ENCODE measurements at places on chromosomes 2 and 18.
A peak's percentile ranks its signal among the peaks of the same experiment; 100 is the strongest.

- peak; percentile 67 for DNase-seq
Observed at GRCh38 chr2:200357845-200358244, 51.4 kb downstream of the SPATS2L start.

- DNase-seq: no peak
Observed at GRCh38 chr2:69975853-69976462, 14.5 kb upstream of the ASPRV1 start.

- no peak for DNase-seq
Observed at GRCh38 chr2:88924533-88924932, 233.1 kb downstream of the RPIA start.

- no peak for DNase-seq
Observed at GRCh38 chr2:227256605-227257004, 68.4 kb upstream of the MFF start.

DNA sequence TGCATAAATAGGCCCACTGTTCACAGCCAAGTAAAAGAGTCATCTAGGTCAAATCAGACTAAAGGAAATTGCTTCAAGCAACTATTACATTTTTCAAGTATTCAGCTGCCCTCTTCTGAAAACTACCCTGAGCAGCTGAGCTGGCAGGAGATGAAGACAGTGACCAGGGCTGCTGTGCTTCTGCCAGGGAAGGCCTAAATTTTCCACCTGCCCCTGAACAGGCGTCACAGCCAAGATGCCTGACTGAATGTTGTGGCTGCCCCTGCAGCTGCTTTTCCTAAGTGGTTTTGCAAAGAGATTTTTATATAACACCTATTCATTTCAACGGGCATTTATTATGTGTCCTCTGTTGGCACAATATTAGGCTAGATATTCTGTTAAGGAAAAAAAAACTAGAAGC is 96.7 kb upstream of the RPE start:
- no peak for DNase-seq

DNA sequence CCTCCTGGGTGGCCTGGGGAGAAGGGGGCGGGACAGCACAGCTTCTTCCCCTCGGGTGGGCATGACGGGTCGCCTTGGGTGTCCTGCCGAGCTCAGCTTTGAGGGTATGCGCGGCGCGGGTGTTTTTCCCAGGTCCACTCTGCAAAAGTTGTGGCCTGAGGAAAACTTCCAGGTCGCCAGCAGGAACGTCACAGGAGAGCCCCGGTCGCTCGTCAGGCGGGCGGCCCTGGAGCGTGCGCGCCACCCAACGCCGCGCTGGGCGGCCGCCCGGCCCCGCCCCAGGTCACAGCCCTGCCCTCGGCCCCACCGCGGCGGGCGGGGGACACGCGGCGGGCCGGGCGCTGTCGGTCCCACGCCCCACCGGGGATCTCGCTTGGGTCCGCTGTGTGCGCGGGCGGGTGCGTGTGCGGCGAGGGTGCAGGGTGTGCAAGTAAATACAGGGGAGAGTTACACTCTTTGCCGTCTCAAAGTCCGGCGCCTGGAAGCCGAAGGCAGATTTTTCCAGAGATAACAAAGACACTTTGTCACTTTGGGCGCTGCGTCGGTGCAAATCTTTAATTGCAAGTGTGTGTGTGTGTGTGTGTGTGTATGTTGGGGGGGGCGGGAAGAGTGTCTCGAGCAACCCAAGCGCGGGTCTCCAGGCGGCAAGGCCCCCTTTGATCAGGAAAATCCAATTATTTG is 616 bp upstream of the SP5 start:
- DNase-seq: no peak

- peak; percentile 86 for DNase-seq
Observed at GRCh38 chr2:201860636-201861066, 54.3 kb downstream of the CDK15 start.

GRCh38 chr2:30149513-30149912 is 2.7 kb downstream of the YPEL5 start:
- DNase-seq: no peak

- no peak for DNase-seq
Observed at GRCh38 chr2:202049840-202050239, 16.2 kb downstream of the FZD7 start.

DNA sequence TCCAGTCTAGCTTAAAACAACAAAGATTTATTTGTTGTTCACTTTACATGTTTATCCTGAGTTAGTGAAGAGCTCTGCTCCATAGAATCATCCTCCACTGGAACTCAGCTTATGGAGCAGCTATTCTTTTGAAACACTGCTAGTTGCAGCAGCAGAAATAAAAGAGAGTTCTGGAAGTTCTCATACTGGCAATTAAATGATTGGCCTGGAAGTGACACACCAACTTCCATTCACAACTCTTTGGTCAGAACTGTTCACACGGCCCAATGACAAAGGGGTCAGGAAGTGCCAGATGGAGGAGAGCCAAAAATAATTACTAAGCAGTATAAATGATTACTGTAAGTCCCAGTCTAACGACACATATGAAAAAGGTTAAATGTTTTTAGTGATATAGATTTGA is 39.1 kb downstream of the FBXO11 start:
- peak; percentile 77 for DNase-seq

- no peak for DNase-seq
Observed at GRCh38 chr2:236912326-236913120, 173.2 kb upstream of the COPS8 start.

DNA sequence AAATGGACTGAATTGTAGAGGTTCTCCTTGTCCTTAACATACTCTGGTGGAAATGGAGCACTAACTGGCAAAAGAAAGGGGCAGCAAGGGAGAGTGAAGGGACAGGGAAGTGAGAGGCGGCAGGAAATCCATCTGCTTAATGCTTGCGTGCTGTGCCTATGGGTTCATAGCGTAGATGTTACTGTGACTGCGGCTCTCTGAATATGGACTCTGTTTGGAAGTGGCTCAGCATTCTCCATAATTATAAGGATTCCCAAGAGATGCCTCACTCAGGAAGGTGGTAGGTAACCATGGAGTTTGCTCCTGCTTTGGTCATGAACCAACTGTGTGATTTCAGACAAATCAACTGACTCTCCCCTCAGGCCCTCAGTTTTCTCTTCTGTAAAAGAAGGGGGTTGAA is 50.0 kb downstream of the MYO3B start:
- DNase-seq: no peak

DNA sequence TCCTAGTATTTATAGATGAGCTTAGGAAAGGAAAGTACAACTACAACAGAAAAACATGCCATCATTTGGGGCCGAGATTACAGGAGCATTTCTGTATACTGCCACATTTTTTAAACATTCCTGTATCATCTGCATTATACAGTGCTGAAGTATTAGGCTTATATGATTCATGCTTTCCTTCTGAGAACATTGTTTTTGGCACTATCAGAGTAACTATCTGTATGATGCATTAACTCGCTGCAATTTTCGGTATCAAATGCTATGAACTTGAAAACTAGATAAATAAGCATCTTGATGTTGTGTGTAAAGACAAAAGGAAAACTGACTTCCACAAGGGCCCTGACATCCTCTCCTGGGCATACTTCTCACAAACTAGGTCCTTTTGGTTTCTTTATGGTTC is 102.0 kb downstream of the RIT2 start:
- DNase-seq: peak; percentile 17

DNA sequence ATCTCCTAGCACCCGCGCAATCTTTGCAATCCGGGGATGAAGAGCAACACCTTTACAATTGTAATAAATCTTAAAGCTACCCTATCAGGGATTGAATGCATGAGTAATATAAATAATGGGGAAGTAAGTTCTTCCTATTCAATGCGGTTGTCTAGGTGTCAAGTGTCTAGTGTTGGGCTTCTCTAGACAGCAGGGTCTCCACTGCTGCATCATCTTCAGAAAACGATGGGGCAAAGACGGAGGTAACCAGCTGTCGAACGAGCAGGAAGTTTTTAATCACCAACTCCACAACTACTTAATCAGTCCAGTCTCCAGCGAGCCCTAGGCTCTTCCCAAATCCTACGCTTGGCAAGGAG is 573 bp downstream of the STAM2 start:
- DNase-seq: no peak

DNA sequence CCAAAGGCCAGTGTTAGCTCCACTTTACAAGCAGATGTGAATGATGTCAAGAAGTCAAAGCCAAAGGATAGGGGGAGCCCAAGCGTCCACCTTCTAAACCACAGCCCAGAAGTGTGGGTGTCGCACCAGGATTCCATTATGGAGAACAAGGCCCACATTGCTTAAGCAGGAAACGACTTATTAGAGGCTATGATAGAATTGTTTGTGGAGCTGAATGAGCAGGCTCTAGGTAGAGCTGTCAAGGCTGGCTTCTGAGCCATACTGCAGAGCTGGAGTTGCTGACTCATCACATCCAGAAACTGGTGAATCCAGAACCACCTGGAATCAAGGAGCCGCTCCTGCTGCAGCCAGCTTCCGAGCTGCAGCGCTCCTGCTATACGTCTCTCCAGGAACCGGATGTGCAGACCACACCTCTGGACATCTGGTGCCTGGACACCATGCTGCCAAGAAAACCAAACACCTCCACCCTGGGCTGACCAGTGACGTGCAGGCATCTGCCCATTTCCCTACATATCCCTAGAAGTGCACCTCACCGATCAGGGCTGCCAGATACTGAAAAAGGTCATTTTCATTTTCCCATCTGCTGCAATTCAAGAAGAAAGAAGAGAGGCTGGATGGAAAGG is 6.2 kb upstream of the TWIST2 start:
- DNase-seq: no peak

DNA sequence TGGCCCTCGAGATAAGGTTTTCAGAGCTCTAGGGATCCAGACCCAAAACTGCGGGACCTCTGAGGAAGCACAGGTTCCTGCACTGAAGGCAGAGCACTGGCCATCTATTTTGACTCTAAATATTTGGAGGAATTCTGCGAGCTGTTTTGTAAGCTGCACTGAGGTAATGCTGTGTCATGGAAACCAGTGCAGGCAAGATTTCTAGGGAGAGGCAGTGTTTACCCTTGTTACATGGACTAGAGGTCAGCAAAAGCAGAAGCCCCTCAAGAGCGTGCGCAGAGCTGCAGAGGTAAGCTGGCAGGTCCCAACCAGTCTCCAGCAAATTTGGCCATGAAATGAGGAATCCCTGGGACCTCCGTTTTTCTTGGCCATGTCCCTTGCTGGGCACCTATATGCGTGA is 137.3 kb downstream of the RNF152 start:
- DNase-seq: no peak

DNA sequence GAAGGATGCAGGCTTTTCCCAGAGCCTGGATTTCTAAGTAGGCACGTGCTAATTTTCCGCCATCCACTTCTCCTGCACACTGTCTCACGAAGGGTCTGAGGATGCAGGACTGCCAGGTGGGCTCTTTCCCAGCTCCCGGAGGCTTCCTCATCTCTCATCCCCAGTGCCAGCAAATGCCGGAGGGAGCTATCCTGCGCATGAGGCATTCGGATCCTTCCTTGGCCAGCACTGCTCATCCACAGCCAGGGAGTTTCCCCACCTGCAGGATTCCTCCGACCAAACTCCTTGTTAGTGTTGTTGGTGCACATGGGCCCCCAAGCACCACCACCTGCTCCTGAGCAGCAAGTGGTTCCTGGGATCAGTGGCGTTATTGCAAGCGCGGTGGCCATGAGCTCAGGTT is 5.0 kb downstream of the CNDP1 start:
- DNase-seq: no peak

DNA sequence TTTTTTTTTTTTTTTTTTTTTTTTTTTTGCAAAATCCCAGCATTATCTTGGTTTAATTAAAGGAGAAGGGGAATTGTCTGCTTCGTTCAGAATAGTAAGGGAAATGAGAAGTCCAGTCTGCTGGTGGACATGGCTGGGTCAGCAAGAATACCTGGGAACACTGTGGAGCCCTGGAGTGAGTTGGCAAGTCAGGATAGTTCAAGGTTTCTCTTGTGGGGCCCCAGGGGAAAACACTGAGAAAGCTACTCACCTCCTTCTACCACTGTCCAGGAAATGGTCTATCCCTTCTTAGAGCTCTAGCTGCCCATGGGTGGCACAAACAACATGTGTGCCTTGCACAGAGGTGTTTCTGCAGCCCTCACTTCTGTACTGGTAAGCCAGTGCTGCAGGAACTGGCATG is 169.1 kb upstream of the SIX2 start:
- DNase-seq: peak; percentile 27

DNA sequence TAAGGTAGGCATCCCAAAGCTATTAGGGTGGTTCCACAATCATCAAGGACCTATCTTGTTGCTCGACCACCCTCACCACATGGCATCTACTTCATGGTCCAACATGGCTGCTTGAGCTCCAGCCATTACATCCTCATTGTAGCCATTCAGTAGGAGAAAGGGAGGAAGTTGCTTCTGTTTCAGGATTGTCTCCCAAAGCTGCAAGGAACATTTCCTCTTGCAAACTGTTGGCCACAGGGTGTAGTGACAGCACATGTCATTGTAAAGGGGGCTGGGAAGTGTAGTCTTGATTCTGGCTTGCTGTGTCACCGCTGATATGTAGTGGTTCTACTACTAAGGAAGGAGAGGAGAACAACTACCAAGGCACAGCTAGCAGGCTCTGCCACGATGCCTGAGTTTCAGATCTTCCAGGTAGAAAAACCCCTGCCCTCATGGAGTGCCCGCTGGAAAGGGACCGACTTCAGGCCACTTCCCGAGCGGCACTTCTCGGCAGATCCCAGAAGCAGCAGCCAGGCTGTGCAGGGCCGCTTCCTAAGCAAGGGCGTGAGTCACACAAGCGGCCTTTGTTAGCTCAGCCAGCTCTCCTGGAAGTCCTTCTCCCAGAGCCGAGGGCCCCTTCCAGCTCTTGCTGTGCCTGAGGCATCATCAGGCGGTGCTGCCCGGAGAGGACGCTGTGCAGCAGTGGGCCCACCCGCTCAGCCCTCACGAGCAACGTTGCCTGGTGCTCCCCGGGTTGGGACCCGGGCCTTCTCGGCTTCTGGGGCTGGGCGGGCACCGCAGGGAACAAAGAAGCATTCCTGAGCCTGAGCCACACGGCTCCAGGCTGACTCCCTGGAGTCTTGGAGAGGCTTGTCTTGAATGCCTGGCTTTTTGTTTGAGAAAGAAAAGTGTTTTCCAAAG is 58.2 kb downstream of the HS6ST1 start:
- peak; percentile 90 for DNase-seq

DNA sequence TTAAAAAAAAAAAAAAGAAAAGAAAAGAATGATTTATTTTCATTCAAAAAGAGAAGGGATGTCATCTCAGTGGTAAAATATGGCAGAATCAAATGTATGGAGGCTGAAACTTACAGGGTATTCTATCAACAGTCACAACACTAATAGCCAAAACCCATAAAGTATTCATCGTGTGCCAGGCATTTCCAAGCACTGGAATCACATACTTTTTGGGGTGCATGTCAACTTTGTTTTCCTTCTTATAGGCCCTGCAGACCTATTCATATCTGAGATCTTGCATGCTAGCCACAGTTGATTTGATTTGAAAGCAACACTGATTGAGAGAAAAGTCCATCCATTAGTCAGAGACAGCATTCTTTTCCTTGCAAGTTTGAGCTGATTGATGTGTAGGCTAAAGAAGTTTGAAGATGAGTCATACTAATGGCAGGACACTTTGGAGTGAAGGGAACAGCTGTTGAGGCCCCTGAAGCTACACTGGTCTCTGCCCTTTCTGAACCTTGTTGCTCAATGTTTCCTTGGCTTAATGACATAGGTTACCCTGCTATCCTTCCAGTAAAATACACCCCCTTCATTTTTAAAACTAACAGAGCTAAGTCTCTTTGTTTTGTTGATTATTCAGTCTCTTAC is 22.0 kb downstream of the KATNAL2 start:
- peak; percentile 54 for DNase-seq

GRCh38 chr18:49392352-49392751 is 68.1 kb downstream of the DYM start:
- no peak for DNase-seq

- no peak for DNase-seq
Observed at GRCh38 chr2:197450465-197450864, 2.9 kb upstream of the COQ10B start.

Data from fibroblast of skin of back (primary cell).